ENCODE measurements at places on chromosomes 4 and X.

DNA sequence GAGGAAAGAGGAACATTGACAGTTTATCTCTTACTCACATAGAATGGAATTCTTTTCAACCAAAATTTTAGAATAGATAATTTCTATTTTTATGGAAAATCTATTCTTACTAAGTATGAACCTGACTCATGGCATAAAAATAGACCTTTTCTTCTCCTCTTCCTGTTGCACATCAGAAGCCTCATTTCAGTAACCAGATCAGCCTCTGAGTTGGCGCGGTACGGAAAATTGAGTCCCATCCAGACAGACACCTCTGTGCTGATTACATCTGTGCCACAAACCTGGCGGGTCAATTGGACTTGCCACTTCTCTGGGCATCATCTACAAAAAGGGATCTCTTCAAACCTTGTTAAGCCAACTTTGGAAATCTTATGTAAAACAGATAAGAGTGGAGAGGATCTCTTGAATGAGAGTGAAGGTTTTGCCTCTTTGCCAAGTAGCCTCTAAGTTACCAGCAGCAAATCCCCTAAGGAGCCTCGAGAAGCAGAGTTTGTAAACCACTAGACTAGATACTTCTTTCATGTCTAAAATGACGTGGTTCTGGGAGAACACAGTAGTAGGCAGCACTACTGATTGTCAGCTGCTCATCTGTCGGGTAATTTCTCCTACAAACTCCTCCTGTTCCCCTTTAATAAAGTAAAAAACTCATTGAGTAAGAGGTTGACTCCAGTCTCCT lies 37.4 kb downstream of the TENM3 start:
- no peak for DNase-seq

DNA sequence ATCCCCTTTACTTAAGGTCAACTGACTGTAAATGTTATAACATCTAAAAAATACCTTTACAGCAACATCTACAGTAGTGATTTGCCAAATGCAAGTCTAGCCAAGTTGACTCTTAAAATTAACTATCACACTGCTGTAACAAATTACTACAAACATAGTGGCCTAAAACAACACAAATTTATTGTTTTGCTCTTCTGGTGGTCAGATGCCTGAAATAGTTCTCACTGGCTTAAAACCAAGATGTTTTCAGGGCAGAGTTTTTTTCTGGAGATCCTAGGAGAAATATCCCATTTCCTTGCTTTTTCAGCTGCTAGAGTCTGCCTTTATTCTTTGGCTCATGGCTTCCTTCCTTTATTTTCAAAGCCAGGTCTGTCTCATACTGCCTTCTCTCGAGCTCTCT lies 120.5 kb downstream of the ADGRL3 start:
- no peak for DNase-seq

DNA sequence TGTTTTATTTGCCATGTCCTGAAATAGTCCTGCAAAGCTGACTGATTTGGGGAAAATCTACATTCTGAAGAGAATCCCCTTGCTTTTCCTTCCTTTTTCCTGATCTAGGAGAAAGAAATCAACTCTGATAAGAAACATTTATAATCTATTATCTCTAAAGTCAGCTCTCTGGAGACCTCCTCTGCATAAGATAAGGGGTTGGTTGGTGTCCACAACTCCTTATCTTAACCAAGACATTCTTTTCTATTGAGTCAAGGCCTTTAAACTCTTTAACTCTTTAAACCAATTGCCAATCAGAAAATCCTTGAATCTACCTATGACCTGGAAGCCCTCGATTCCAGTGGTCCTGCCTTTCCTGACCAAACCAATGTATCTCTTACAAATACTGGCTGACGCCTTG lies 373.6 kb upstream of the RASGEF1B start:
- DNase-seq: no peak

- DNase-seq: no peak
Observed at GRCh38 chr4:1648962-1649361, 35.2 kb downstream of the FAM53A start.

- DNase-seq: no peak
Observed at GRCh38 chr4:2621419-2621818, 85.0 kb downstream of the FAM193A start.

DNA sequence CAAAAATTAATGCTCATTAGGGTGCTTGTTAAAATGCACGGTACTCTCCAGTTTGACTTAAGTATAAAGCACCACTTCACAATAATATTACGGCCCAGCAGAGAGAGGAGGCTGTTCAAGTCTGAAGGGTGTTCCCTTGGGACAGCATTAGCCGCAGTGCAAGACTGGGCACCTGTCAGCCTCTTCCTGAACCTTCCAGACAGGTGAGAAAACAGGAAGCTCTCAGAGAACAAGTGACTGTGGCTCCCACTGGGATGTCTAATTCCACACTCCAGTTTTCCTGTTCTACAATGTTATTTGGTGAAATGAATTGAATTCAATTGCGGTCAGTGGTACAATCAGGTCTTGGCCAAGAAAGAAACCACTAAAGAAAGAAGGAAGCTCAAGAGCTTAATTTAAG lies 414.4 kb downstream of the SMARCA1 start:
- DNase-seq: no peak

DNA sequence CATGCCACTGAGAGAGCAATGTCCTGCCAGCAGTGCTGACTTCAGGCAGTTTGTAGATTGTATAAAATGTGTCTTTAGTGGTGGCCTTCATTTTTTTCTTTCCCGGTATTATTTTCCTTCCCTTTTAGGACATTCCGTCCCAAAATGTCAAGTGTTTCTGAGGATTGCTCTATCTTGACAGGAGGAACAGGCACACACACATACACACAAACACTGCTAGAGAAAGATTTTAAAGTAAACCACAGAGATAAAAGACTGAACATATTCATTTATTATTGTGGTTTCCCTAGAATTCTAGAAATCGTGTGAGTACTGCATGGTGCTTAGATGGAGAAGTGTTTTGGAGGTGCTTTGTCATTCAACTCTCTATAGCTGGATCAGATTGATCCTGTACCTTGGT lies 111.9 kb downstream of the GABRB1 start:
- DNase-seq: no peak

DNA sequence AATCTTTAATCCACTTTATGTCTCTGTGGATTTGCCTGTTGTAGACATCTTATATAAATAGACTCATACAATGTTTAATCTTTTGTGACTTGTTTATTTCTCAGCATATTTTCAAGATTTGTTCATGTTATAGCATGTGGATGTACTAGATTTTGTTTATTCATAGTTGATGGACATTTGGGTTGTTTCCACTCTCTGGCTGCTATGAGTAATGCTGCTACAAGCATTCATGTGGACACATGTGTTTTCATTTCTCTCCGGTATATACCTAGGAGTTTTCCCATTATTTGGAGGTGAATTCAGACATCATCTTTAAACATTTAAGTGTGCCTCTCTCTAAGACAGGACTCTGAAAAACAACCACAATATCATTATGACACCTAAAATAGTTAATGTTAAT lies 2.3 kb downstream of the IKBKG start:
- no peak for DNase-seq

- no peak for DNase-seq
Observed at GRCh38 chr4:153618833-153619232, 65.2 kb upstream of the TLR2 start.

DNA sequence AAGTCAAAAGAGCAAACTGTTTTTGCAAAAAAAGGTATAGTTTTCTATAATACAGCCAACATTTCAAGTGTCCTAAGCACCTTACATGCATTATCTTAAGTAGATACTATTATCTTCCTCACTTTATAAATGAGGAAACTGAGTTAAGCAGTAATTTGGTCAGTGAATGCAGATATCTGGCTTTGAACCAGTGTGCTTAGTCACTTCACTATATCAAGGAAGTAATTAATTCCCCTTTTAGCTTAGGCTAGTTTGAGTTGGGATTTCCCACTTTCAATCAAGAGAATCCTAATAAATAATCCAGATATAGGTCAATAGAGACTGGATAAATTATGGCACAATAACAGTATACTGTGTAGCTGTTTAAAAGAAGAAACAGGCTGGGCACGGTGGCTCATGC lies 14.8 kb downstream of the SPINK2 start:
- no peak for DNase-seq

GRCh38 chr4:53131562-53131925 lies 234.3 kb downstream of the SCFD2 start:
- DNase-seq: no peak

DNA sequence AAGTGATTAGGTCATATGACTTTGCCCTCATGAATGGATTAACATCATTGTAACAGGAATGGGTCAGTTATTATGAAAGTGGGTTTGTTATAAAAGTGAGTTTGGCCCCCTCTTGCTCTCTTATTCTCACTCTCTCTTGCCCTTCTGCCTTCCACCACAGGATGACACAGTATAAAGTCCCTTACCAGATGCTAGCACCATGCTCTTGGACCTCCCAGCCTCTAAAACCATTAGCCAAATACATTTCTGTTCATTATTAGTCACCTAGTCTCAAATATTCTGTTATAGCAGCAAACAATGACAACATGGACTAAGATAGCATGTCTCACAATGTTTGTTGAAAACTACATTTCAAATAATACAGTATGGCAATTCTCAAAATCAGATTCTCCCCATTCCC lies 59.7 kb downstream of the RWDD4 start:
- no peak for DNase-seq

DNA sequence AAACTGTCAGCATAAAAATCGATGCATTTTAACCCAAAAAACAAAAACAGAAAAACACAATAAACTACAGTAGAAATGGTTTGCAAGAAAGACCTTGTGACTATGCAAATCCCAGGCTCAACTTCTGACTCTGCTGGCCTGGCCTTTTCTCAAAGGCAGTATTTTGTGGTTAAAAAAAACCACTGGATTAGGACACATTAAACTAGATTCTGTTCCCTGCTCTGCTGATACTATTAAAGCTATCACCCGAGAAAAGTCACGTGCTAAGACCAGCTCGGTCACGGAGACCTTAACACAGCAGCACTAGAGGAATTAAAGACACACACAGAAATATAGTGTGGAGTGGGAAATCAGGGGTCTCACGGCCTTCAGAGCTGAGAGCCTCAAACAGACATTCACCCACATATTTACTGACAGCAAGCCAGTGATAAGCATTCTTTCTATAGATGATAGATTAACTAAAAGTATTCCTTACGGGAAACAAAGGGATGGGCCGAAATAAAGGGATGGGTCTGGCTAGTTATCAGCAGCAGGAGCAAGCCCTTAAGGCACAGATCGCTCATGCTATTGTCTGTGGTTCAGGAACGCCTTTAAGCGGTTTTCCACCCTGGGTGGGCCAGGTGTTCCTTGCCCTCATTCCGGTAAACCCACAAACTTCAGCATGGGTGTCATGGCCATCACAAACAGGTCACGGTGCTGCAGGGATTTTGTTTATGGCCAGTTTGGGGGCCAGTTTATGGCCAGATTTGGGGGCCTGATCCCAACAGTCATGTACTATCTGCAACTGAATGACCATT lies 16.1 kb downstream of the CBR4 start:
- DNase-seq: no peak

- no peak for DNase-seq
Observed at GRCh38 chr4:95610061-95610569, 61.3 kb upstream of the UNC5C start.

DNA sequence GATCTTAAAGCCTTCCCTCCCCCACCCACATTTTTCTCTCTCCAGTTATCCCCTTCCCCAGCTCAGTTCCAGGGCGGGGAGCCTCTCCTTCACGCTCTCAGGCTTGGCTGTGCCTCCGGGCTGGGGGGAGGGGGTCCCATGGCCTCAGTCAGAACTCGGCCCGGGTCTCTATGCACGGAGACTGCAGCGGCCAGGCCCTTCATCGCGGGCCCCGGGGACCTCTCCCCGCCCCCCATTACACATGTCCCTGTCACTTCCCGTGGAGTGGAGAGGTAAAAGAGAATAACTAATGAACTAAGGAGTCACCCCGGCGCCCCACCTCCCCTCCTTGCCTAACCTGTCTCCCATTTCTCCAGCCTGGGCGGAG lies 838 bp upstream of the PRICKLE3 start:
- DNase-seq: no peak

DNA sequence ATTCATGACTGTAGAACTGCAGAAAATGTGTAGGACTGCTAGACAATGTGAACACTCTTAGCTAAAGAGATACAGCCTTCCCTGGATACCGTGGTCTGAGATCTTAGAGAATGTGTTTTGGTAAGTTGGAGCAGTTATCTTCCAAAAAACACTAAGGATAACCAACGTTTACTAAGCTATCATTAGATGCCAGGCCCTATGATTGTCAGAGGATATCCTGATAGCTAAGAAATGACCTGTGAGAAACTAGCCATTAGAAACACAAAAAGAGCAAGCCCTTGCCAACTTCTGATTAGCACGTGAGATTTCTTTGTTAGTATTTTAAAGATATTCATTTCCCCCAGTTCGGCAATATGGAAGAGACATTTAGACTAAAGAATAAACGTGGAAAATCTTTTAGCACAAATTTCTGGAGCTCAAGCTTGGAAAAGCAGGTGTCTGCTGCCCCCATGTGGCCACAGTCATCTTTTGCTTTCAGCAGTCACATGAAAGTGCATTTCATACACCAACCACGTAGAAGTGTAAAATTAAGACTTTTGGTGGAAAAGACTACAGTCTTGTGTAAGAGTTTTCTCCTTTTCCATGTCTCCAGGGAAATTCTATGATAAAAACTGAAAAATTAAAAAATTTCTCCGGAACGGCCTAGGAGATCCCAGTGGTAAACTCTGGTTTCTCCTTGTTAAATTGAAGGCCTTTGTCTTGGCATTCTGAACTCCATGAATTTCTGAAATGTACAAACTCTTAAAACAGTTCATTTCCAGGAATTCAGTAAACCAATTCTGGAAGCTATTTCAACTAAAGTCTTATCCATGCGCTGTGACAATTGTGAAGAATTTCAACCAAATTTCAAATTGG lies 136.4 kb downstream of the ZNF674 start:
- DNase-seq: no peak

GRCh38 chrX:47574076-47574546 lies 8.1 kb upstream of the TIMP1 start:
- no peak for DNase-seq
